ENCODE measurements at places on chromosomes 4 and X. TPM values are rescaled to one million over a fixed set of nuclear protein-coding genes. Genes with fewer than 3 reads are reported as not detected.

Gene TMEM128
- 11.3 TPM for total RNA-seq

Gene GYPA
- not detected for total RNA-seq

Gene MAP3K15
- total RNA-seq: 2.5 TPM

GRCh38 chr4:95833711-95834194, 6.1 kb upstream of the PDHA2 start:
- no peak for DNase-seq

- DNase-seq: peak; percentile 38
These were observed 10.0 kb downstream of the QRFPR start for GRCh38 chr4:121370729-121371325.

- no peak for DNase-seq
These were observed 932 bp downstream of the TLR10 start for GRCh38 chr4:38781854-38782261.

- no peak for DNase-seq
These were observed 76.7 kb upstream of the FAM9C start for GRCh38 chrX:13121020-13121555.

DNA sequence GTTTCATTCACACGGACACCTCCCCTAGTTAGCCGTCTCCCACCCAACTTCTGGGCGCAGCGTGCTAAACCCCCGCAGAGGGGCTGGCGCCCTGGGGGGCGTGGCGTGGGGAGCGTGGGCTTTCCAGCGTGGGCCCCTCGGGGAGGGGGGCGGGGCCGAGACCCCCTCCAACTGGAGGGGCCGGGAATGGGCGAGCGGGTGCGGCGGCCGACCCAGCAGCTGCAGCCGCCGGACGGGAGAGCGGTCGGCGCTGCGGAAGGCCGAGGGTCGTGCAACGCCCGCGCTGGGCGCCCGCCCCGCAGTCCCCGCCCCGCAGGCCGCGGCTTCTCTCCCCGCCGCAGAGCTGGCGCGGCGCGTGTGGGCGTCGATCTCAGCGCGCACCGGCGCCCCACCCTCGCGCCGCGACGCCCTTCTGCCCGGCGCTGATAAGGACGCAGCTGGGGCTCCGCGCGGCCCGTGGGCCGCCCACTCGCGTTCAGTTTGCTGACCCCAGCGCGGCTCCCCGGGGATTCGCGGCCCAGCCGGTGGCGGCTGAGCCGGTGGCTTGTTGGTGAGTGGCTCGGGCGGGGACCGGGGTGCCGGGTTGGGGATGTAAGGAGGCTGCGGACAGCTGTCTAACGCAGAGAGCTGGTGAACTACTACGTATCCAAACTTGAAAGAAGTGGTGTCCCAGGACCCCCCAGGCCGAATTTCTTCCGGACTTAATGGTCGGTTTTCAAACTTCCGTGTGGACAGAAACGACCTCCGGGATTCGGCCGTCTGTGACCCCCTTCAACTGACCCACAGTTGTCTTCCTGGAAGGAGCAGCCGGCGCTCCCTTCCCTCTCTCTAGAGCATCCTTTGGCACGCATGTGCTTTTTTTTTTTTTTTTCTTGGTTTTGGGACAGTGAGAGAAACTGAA, 1.5 kb downstream of the FHDC1 start:
- DNase-seq: peak; percentile 26

DNA sequence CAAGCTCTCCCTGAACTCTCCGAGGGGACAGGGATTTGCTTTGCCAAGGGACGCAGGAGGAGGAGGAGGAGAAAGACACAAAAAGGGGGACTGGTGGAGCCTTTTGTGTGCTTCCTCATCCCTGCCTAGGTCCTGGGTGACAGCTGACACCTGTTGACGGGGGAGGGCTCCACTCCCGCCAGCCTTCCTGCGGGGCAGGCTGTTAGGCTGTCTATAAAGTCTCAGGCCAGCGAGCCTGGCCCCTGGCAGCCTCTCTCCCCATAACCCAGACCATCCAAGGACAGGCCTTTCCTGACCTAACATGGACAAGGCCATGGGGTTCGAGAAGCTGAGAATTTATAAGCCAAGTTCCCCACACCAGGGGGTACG, 832 bp upstream of the EVC2 start:
- no peak for DNase-seq

All from activated naive CD4-positive, alpha-beta T cell treated with anti-CD3 and anti-CD28 coated beads, Interleukin-2, amount 50 U/mL, for 72 hours (primary cell).